Stimulated activated CD4-positive, alpha-beta T cell treated with anti-CD3 and anti-CD28 coated beads, Interleukin-12 subunit alpha, Interleukin-12 subunit beta, amount 100 ng/mL, for 24 hours (primary cell): ENCODE measurements at places on chromosomes 2 and 18.

DNA sequence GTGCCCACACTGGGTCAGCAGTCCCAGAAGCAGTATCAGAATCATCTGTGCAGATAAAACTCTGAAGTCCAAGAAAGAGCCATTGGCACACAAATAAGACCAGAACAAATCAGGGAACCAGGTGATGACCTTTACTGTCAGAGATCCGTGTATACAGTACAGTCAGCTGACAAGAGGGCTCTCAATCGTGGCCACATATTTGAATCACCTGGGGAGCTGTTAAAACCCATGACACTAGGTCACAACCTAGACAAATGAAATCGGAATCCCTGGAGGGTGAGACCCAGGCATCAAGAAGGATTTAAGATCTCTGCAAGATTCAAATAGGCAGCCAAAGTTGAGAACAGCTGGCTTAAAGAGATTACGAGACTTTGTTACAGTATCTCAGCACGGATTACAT, 807.1 kb downstream of the RNF144A start:
- no peak for DNase-seq

GRCh38 chr18:8709248-8710059, 4.1 kb downstream of the MTCL1 start:
- no peak for DNase-seq

GRCh38 chr2:8146132-8147005, 535.5 kb upstream of the ID2 start:
- DNase-seq = no peak

GRCh38 chr18:12442946-12443345, 35.2 kb downstream of the PRELID3A start:
- no peak for DNase-seq

- DNase-seq = no peak
These were observed 30.1 kb upstream of the SERPINE2 start for GRCh38 chr2:224069172-224069571.

GRCh38 chr2:119879502-119879901, 119.8 kb downstream of the PTPN4 start:
- no peak for DNase-seq

DNA sequence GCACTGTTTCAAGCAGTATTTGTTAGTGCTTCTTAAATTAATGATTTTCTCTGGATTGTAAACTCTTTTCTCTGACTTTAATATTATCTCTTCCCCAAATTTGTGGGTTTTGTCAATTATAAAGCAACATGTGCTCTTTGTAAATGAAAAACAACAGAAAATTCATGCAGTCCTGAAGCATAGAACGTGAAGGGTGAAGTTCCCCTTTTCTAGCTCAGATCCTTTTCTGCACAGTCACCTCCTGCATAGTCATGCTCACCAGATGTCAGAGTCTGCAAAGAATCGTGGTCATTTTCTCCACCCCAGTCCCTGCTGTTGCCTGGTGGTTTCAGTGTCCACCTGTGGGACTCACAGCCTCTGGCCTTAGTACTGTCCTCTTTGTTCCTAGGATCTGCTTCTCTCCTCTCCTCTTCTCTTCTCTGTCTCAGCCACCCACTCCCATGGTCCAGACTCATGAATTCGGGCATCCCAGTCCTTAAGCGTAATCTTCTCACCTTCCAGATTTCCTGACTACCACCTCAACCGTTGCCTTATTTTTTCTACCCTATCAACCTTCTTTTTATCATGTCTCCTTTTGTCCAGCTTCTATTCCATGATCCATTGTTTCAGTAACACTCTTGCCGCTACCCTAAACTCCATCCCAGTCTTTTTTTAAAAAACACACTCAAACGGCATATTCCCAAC, 229.1 kb downstream of the RTP5 start:
- DNase-seq = no peak

- no peak for DNase-seq
These were observed 179.7 kb downstream of the EPHA4 start for GRCh38 chr2:221392228-221392881.

- no peak for DNase-seq
These were observed 190.4 kb upstream of the CCDC150 start for GRCh38 chr2:196449083-196449482.

- DNase-seq = no peak
These were observed 35.9 kb downstream of the FHOD3 start for GRCh38 chr18:36333414-36333813.

- no peak for DNase-seq
These were observed 510.3 kb downstream of the RNF144A start for GRCh38 chr2:7427293-7428060.

DNA sequence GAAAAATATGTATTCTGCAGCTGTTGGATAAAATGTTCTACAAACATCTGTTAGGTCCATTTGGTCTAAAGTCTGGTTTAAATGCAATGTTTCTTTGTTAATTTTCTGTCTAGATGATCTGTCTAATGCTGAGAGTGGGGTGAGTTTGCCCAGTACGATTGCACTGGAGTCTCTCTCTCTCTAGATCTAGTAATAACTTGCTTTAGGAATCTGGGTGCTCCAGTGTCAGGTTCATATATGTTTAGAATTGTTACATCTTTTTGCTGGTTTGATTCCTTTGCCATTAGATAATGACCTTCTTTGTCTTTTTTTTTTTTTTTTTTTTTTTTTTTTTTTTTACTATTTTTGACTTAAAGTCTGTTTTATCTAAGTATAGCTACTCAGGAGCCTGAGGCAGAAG, 10.4 kb downstream of the GCC2 start:
- DNase-seq = no peak

- no peak for DNase-seq
These were observed 32.4 kb downstream of the HS1BP3 start for GRCh38 chr2:20618468-20618885.

DNA sequence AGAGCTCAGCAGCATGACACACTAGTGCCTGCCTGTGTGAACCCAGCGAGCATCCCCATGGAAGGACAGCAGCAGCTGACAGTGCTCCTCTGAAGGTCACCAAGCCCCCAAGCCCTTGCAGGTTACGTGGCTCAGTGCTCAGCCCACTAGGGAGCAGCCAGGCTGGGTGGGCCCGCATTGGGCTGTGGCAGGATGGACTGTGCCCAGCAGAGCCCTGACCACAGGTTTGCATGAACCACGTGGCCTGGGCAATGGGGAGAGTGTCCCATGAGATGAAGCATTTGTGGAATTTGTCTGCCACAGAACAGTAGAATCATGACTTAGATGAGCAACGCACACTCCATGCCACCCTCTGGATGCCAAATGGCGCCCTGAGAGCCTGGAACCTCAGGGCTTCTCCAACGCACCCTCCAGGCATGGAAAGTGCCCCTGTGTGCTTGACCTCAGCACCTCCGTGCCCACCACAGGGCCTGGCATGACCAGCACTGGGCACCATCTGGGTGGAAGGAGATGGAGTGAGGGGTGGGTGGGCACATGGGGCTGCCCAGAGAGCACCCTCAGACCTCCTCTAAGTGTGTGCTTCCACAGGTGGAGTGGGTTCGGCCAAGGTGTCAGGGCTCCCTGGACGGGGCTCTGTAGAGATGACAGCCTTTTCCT, 216.1 kb upstream of the RAB6C start:
- no peak for DNase-seq

DNA sequence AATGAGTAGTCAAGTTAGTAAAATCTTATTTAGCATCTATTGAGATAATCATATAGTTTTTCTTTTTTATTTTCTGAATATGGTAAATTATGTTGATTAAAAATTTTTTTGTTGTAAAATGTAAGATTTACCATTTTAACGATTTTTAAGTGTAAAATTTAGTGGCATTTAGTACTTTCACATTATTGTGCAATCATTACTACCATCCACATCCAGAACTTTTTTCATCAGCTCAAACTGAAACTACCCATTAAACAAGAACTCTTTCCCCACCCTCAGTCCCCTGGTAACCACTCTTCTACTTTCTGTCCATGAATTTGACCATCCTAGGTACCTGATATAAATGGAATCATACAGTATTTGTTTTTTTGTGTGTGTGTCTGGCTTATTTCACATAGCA, 11.1 kb downstream of the RAB3GAP1 start:
- no peak for DNase-seq

- DNase-seq = no peak
These were observed 96.6 kb downstream of the PLB1 start for GRCh38 chr2:28592481-28592880.

DNA sequence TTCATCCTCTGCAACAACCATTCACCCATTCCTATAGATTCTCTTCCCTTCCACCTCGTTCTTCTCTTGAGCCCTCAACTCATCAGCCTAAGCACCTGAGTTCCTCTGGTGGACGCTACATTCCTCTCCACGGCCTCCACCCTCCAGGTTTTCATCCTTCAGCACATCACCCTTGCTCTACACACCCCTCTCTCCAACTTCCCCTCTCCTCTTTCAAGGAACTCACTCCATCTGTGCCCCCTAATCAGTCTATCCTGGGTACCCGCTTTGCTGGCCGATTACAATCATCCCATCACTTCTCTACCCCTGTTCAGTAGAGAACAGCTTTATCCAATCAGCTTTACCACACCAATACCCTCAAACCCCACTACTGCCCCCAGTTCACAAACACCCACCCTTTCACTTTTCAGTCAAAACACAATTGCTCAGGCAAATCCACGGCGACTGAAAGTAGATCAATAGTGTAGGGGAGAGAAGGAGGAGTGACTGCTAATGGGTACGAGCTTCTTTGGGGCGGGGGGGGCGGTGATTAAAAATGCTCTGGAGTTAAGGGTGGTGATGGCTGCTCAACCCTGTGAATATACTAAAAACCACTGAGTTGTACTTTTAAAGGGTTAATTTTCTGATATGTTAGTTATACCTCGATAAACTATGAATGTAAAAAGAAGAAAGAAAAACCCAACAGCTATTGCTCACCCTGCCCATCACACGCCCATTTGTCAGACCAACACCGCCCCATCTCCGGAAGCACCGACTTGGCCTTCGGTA, 857 bp downstream of the DYM start:
- DNase-seq = no peak

DNA sequence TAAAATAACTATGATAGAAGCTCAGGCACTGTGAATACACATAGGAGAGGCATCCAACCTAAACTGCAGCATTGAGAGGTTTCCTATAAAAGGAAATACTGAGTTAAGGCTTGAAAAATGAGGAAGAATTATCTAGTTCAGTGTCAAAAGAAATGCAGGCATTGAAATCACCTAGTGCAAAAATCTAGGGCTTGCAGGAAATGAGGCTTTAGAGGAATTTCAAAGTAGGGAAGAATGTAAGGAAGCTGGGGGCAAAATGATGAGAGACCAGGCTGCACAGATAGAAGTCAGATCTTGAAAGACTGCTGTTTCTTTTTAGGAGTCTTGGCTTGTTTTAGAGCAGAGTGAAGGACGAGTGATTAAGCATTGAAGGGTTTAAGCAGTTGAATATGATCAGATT, 28.1 kb upstream of the SCYGR2 start:
- DNase-seq = no peak

GRCh38 chr2:71360434-71360975, 28.9 kb downstream of the ZNF638 start:
- DNase-seq = no peak

GRCh38 chr2:215420471-215420935, 15.4 kb downstream of the FN1 start:
- no peak for DNase-seq

DNA sequence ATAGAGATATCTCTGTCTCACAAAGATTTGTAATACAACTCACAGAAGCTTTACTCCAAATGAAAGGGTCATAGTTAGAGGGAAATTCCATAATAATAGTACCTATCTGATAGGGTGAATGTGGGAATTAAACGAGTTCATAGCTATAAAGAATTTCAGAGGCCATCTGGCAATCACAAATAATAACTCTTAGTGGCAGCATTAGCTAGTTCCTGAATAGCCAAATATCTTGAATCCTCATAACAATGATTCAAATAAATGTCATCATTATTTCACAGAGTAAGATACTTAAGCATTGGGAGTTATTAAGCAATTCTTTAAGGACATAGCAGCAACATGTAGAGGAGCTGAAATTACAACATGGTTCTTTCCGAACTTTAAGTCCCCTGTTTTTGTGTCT, 1265.0 kb upstream of the PIK3C3 start:
- no peak for DNase-seq

DNA sequence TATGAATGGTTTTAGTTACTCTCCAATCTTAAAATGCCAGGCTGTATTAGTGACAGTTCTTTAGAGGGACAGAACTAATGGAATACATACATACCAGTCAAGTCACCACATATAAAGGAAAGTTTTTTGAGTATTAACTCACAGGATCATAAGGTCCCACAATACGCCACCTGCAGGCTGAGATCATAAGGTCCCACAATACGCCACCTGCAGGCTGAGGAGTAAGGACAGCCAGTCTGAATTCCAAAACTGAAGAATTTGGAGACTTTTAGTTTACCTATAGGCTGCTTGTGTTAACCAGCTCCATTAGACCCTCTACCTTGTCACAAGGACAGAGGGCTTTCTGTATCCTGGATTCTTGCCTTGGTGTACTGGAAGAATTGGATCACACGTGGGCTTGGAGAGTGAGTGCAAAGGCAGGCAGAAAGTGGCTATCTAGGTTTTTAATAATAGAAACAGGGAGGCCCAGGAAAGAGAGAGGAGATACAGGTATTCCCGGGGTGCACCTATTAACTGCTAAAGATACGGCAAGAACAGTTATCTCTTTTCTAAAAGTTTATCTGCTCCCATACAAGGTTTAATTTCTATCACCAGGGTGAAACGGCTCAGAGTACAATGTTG, 234.9 kb upstream of the CYRIA start:
- no peak for DNase-seq

DNA sequence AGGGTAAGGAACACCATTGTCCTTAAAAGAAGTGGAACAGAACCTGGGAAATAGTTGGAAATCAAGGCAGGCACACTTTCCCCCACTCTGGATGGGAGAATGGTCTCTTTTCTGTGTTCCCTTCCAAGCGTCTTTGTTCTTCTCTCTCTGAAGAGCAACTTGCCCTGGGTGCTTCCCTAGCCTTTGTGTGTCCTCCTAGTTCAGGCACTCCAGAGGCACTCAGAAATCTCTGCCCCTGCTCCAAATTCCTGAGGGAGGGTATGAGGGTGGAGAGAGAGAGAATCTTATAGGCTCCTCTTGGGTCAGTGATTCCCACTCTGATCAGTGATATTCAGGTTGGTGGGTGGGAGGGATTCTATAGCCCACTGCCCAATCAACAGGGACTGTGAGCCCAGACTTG, 8.8 kb upstream of the SIX2 start:
- no peak for DNase-seq

DNA sequence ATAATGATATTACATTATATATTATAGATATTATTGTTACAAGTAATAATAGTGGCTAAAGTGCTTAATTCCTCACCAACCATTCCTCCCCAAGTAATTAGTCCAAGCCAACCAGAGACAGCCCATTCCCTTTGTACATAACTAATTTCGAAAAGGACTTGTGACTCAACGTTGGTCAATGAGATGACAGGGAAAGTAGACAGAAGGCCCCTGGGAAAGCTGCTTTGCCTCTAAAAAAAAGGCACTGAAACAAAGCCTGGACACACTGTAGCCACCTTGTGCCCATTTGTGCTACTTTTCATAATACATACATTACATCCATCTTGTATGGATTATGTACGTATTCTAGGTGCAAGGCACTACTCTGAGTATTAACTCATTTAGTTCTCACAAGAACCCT, 28.8 kb downstream of the COLEC12 start:
- DNase-seq = no peak

- DNase-seq = no peak
These were observed 126.8 kb downstream of the AQP4 start for GRCh38 chr18:26738706-26739105.

GRCh38 chr18:69845593-69846506, 101.8 kb downstream of the CD226 start:
- DNase-seq = no peak
